Hematopoietic multipotent progenitor cell treated with erythropoietin and hydrocortisone succinate and interleukin-3 and kit ligand, for 8 days (in vitro differentiated cells): ENCODE measurements at places on chromosomes 4 and X.

- DNase-seq, result peak; percentile 48
Observed at GRCh38 chrX:16836371-16836770, 33.8 kb downstream of the RBBP7 start.

- DNase-seq, result no peak
Observed at GRCh38 chrX:108640817-108641216, 95.5 kb downstream of the IRS4 start.

DNA sequence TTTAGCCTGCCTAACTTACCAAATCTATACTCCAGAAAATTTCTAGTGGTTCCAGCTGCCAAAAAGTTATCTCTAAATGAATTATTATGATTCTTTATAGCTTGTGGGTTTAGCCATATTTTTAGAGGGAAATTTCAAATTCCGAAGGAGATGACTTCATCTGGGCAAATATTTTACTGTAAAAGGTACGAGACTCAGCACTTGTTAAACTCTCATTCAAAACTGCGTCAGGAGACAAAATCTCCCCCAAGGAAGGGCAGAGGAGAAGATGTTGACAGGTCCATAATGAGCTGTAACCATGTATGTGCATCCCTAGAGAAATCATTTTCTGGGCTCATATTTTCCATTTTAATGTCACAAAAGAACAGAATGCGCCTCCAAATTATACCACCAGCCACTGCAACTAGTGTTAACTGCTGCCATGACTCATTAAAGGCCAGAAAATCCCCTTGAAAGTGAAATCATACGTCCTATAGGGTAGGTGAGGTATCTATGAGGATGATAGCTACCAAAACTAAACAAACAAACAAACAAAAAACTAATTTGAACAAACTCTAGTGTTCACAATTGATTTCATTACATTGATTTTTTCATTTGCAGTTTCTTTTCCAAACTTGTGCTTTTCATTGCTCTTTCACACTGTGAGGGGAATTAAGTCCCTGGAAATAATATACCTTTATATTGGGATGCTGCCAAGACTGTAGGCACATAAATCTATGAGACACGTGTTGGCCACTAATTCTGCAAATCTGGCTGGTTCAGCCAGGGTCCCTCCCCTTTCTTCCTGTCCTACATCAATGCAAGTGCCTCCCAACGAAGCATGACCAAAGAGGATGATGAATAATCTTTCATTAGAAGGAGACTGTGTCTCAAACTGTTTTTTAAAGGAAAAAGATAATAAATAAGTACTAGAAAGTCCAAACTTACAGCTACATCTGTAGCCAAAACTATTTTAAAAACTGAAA, 85.8 kb downstream of the ARHGAP6 start:
- DNase-seq, result no peak

GRCh38 chr4:56537147-56537546, 31.6 kb downstream of the ARL9 start:
- no peak for DNase-seq

GRCh38 chrX:1351981-1352714, 15.6 kb downstream of the IL3RA start:
- no peak for DNase-seq

DNA sequence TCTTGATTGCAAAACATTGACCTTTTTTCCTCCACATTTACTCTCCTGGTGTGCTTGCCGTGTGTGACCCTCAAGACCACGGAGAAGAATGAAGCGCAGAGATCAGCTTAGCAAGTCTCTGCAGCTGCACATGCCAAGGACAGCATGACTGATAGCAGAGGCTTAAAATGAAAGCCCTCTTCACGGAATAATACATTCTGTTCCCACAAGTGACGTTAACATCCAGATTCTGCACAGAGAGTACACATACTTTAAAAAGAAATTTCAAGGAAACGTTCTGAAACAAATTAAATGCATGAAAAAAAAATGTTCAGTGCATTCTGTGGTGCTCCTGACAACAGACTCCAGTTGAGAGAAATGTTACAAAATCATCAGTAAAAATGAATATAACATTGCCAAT, 60.9 kb downstream of the SLC7A11 start:
- no peak for DNase-seq

- DNase-seq, result no peak
Observed at GRCh38 chr4:7315935-7316334, 118.8 kb downstream of the PSAPL1 start.

DNA sequence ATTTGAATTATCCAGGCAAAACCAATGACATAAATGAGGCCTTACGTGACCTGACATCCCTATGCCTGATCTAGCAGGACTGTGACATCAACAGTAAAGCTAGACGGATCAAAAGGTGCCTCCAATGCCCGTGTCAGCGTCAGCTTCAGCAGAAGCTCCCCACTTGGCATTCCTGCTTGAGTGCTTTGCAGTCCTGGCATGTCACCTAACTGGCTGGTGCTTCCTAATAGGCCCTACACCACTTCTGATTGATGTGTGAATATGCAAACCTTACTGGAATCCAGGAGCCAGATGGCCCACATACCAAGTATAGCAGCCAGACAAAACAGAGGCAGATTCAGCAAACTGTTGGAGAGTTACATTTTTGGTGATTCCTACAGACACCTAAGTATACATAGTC, 224.2 kb downstream of the DMD start:
- no peak for DNase-seq

GRCh38 chrX:18934708-18935107, 49.2 kb downstream of the PHKA2 start:
- DNase-seq, result no peak

DNA sequence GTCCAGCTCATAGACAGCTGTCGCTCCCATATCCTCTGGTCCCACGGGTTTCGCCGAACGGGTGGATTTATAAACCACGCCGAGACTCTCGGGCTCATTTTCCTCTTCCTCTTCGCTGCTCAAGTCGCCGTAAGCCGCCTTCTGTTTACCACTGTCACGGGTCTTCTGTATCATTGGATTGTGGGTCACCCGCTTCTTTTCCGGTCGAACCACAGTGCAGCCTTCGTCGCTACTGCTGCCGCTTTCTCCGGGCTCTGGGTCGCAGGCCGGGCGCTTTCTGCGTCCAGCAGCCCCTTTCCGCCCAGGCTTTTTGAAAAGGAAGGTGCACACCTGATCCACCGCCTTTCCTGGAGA, 311 bp downstream of the RNF113A start:
- no peak for DNase-seq

DNA sequence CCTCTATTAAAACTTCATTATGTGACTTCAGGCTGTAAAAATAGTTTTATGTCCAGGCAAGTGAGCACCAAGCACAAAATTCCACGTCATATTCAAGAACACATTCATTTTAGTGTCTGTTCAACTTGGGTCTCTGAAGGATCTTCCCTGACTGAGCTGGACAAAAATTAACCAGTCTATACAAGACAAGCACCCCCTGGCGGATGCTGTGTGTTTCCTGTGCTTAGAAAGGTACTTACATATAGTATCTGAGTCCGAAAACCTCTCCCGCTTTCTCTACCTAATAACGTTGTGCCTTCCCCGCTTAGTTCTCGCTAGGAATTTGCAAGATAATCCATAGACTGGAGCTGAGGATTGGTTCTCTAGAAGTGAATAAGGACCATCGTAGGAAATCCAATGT, 2214.5 kb upstream of the TENM3 start:
- peak; percentile 55 for DNase-seq

- DNase-seq, result no peak
Observed at GRCh38 chrX:7220121-7220520, 72.2 kb upstream of the PUDP start.

- peak; percentile 13 for DNase-seq
Observed at GRCh38 chrX:13081395-13082205, 37.2 kb upstream of the FAM9C start.

- no peak for DNase-seq
Observed at GRCh38 chr4:10283761-10284160, 167.2 kb upstream of the WDR1 start.

DNA sequence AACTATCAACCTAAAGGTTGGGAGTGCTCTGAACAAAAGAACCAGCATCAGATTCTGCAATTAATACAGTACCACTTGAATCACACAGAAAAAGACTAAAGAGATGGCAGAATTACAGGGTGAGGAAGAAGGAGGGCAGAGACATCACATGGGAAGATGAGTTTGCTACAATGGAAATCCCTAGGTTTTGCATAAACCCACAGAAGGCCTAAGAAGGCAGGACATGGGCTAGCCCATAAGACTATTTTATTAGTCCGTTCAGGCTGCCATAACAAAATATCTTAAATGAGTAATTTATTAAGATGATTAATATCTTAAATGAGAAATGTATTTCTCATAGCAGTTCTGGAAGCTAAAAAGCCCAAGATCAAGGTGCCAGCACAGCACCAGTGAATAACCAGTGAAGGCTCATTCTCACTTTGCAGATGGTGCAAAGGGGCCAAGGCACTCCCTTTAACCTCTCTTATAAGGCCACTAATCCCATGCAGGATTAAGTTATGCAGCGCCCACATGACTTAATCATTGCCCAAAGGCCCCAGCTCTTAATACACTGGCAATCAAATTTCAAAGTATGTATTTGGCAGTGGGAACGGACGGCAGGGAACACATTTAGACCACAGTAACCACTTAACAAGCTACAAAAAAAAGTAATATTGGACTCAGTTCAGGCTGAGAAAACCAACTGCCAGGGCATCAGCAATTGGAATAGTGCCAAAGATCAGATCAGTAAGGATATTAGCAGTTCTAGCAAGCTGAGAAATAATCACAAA, 47.6 kb upstream of the NEUROG2 start:
- DNase-seq, result peak; percentile 45

DNA sequence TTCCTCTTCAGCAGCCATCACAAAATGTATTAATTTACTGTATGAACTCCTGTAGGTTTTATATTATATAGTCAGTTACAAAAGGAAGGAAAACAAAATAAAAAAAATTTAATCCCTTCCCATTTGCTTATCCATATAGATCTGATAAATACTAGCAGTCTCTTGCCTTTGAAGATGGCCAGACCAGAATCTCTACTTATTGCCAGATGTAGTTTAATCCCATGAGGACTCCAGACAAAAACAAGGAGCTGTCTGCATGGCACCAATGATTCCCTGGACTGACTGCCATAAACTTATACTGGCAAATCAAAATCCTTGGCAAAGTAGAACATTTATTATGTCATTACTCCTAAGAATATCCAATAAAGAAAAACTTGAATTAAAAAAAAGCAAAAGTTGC, 223.3 kb upstream of the MAB21L2 start:
- no peak for DNase-seq

DNA sequence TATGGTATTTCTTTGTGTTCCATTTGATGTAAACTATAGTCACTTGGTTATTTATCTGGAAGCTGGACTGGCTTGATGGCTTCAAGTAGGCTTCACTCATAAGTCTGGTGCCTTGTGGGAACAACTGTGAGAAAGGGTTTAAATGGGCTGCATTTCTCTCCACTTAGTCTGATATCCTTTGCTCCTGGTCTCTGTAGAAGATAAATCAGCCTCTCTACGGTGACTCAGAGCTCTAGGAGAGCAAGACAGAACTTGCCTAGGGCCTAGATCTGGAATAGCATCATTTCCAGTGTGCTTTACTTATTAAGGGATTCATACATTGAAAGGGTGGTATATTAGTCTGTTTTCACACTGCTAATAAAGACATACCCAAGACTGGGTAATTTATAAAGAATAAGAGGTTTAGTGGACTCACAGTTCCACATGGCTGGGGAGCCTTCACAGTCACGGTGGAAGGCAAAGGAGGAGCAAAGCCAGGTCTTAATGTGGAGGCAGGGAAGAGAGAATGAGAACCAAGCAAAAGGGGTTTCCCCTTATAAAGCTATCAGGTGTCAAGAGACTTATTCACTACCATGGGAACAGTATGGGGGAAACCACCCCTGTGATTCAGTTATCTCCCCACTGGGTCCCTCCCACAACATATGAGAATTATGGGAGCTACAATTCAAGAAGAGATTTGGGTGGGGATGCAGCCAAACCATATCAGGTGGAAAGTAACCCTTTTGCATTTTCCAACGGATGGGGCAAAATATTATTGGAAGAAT, 1746.4 kb upstream of the PCDH7 start:
- no peak for DNase-seq
